ENCODE measurements at places on chromosomes 5 and 9. TPM values are rescaled to one million over a fixed set of nuclear protein-coding genes. Genes with fewer than 3 reads are reported as not detected.

Gene IRX1
- not detected for total RNA-seq

Gene GPX3
- total RNA-seq, result 12.3 TPM

Gene NMUR2
- total RNA-seq, result not detected

Gene PCDHGC5
- 6.2 TPM for total RNA-seq

Gene THBS4
- 2.2 TPM for total RNA-seq

Gene FIBCD1
- total RNA-seq, result 1.4 TPM

Gene STPG3
- not detected for total RNA-seq

Gene HNRNPAB
- 45.5 TPM for total RNA-seq

Gene MACIR
- 51.8 TPM for total RNA-seq

Gene NEUROG1
- total RNA-seq, result 1.1 TPM

Gene GNA14
- total RNA-seq, result 0.31 TPM

Gene SLC1A1
- 54.7 TPM for total RNA-seq

Gene UBE2QL1
- total RNA-seq, result 46.3 TPM

Gene SLC46A2
- total RNA-seq, result not detected

Gene DOCK8
- total RNA-seq, result 3.6 TPM

Gene C9orf153
- 0.62 TPM for total RNA-seq

Gene C9orf50
- total RNA-seq, result not detected

Gene PCDHAC1
- 74.1 TPM for total RNA-seq

Gene FOXD4
- 0.47 TPM for total RNA-seq

Gene NUTM2G
- not detected for total RNA-seq

Gene LCN10
- total RNA-seq, result not detected

Gene PLCXD3
- 6.4 TPM for total RNA-seq

Gene DCP2
- 129 TPM for total RNA-seq

Gene PCDHGA6
- 12.3 TPM for total RNA-seq

Gene JAKMIP2
- total RNA-seq, result 67.7 TPM

Measured in occipital lobe (tissue), 3 donors.